ENCODE measurements at places on chromosomes 3 and 15. TPM values are rescaled to one million over a fixed set of nuclear protein-coding genes. Genes with fewer than 3 reads are reported as not detected.

The PIGB gene
- 8.4 TPM for total RNA-seq

The FANCD2 gene
- total RNA-seq, result 15.0 TPM

The GPR62 gene
- total RNA-seq, result 0.20 TPM

The TJP1 gene
- 76.4 TPM for total RNA-seq

The ZPLD1 gene
- total RNA-seq, result 0.10 TPM

The LSAMP gene
- 7.9 TPM for total RNA-seq

The ACP3 gene
- 21.8 TPM for total RNA-seq

The RCN2 gene
- total RNA-seq, result 46.0 TPM

The GPR15 gene
- total RNA-seq, result not detected

The SAMMSON gene
- 0.69 TPM for total RNA-seq

The EPHA3 gene
- 11.0 TPM for total RNA-seq

The RAD51 gene
- total RNA-seq, result 3.7 TPM

The AMIGO3 gene
- total RNA-seq, result 0.10 TPM

The TMOD2 gene
- total RNA-seq, result 10.2 TPM
